ENCODE measurements at places on chromosomes 6 and 20.

DNA sequence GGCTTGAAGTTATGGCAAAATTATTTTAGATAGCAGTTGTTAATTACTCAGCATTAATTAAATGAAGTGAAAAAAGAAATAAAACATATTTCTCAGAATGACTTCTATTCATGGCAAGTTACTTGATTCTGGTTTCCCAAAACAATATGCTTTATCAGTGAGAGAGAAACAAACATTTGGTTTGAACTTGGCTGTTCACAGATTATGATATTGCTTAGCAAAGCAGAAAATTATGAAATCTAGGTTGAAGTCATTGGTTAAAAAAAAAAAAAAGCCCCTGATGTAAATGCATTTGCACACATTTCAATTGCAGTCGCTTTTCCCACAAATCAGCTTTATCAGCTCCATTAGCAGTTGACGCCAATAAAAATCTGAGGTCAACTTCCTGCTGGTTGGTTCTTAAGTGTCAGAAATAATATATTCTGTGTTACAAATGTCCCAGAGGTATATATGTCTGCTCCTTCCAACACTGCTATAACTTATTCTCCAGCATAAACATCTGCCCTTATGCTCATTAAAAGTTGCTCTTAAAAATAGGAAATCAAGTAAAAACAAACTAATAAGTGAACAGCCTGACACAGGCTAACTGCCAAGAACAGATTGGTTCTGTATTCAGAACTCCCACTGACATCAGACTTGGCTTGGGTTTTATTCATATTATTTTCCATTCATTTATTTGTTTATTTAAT, 275.4 kb downstream of the PHF3 start:
- DNase-seq = no peak

- no peak for DNase-seq
These were observed 980 bp upstream of the SALL4 start for GRCh38 chr20:51803148-51803854.

- no peak for DNase-seq
These were observed 17.5 kb downstream of the PTPRA start for GRCh38 chr20:2890742-2891141.

DNA sequence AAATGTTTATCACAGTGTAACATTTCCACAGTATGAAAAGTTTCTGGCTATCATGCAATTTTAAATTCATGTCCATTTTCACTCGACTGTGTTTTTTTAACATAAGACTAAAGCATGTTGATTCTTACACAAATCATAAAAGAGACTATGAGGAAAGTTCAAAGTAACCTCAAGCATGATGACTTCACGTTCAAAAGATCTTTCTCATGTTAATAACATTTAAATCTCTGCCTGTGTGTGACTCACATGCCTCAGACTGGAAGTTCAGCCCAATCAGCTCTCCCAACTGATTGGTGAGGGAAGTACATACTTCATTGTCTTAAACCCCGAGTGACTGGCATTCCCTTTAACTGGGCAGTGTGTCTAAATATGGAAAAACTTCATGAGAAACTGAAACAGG, 37.4 kb downstream of the ATXN1 start:
- DNase-seq = no peak

GRCh38 chr20:18837718-18838117, 24.1 kb downstream of the SCP2D1 start:
- DNase-seq = no peak

DNA sequence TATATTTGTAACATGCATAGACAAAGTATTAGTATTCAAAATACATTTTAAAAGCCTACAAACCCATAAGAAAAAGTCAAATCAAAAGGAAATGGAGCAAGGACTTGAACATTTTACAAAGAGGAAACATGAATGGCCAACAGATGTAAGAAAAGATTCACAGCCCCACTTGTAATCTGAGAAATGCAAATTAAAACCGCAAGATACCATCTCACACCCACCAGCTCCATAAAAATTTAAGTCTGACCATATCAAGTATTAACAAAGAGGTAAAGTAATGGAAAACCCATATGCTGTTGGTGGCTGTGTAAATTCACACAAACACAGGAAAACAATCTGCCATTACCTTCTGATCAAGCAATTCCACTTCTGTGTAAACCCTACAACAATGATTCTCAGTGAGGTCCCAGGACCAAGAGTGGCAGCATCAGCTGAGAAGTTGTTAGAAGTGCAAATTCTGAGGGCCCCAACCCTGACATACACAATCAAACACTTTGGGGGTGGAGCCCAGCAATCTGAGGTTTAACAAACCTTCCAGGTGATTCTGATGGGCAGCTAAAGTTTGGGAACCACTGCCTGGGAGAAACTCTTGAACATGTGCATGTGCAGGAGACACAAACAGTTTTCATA, 30.9 kb downstream of the BCL2L1 start:
- no peak for DNase-seq

All from stimulated activated CD8-positive, alpha-beta memory T cell treated with anti-CD3 and anti-CD28 coated beads, Interleukin-7, amount 100 ng/mL, for 24 hours (primary cell).